ENCODE measurements at places on chromosomes 4 and X.

- no peak for DNase-seq
Observed at GRCh38 chrX:41353985-41354384, 20.0 kb downstream of the DDX3X start.

DNA sequence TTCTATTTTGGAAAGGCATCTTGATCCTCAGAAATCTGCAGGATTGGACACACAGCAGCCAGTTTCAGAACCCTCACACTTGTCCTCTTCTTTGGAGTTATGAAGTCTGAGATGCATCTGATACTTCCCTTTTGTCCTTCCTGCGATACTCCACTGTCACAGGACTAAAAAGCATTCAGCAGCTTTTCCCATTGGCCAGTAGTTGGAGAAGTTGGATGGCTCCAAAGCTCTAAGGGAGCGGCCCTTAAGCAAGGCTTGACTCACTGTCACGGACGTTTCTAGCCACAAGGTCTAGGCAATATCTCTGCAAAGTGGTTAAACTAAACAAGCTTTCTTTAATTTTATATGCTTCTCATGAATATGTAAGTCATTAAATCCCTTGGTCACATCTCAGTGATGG lies 417.0 kb downstream of the AFF2 start:
- no peak for DNase-seq

GRCh38 chr4:108484187-108484586 lies 136.2 kb upstream of the RPL34 start:
- no peak for DNase-seq

- DNase-seq, result no peak
Observed at GRCh38 chrX:10524578-10524977, 95.8 kb downstream of the MID1 start.

DNA sequence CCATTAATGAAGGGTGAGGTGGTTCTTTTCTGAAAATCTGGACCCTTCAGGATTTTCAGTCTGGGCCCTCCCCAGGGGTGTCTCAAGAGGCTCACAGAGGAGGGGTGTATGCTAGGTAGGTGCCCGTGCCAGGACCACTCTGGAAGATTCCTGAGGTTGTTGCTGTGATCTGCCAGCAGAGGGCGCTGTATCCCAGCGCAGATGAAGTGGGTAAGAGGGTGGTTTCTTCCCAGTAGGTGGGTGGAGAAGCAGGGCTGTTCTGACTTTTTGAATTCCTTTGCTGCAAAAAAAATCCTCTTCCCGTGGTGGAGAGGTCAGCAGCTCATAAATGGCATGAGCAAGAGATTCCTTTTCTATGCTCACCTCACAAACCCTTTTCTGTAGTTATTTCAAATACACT lies 51.1 kb downstream of the SCML1 start:
- DNase-seq, result peak; percentile 1

GRCh38 chr4:15161439-15161838 lies 159.2 kb downstream of the CPEB2 start:
- no peak for DNase-seq

GRCh38 chr4:152063621-152064240 lies 302.9 kb upstream of the GATB start:
- DNase-seq, result no peak

- no peak for DNase-seq
Observed at GRCh38 chrX:108028854-108029253, 16.0 kb upstream of the VSIG1 start.

GRCh38 chrX:46407036-46407752 lies 138.0 kb downstream of the ZNF674 start:
- no peak for DNase-seq

DNA sequence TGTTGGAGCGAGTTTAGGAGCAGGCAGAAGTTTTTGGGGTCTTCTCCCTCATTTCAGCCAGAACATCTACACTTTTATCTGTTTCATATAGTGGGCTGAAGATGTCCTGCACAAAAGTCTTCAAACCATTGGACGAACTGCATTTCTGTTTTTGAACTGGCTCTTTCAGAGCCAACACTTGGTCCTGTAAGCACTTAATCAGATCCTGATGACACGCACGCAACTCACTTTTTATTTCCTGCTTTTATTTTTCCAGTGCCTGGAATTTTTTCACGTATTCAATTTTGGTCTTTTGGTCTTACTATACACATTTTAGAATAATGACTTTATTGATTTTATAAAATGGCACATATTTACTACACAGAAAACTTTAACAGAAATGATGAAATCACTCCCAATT lies 40.2 kb upstream of the NKX3-2 start:
- DNase-seq, result no peak

- no peak for DNase-seq
Observed at GRCh38 chr4:126973201-126973600, 659.6 kb upstream of the INTU start.

DNA sequence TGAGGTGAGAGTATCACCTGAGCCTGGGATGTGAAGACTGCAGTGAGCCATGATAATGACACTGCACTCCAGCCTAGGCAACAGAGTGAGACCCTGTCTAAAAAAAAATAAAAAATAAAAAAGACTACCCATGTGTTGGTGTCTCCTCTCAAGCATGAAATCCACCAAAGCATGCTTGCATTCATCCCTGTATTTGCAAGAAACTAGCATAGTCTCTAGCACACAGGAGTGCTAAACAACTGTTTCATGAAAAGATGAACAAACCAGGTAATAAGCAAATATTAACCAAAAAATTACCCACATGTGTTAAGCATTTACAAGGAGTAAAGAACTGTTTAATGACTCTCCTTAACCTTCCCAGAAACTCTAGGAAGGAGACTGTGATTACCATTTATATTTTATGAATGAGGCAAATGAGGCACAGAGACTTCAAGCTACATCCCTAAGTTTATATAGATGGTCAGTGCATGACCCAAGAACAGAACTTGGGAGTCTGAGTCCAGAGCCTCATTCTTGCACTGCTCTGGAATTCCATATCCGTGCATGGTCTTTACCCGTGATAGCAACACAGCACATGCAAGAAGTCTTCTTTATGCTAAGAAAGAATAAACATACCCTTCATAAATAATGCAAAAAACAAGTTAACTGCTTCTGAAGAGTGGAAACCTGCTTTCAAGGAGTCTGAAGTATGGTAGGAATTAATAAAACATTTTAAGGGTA lies 186.1 kb upstream of the STS start:
- DNase-seq, result no peak

GRCh38 chr4:156764145-156764544 lies 207.5 kb downstream of the PDGFC start:
- DNase-seq, result no peak

DNA sequence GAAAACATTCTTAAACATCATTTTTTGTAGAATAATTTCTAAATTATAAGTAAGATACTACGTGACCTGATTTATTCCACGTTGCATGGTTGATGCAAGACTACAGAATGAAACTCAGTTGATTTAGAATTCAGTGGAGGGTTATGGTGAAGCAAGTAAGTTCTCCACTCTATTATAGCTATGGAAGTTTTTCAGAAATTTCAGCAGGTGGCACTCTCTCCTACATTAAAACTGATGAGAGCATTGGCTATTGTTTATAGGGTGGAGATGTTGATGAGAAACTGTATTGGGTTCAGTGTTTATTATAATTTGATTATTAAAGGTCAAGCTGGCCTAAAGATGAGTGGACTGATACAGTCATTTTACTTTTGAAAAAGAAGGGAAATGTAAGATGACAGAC lies 88.0 kb downstream of the FNIP2 start:
- peak; percentile 74 for DNase-seq

DNA sequence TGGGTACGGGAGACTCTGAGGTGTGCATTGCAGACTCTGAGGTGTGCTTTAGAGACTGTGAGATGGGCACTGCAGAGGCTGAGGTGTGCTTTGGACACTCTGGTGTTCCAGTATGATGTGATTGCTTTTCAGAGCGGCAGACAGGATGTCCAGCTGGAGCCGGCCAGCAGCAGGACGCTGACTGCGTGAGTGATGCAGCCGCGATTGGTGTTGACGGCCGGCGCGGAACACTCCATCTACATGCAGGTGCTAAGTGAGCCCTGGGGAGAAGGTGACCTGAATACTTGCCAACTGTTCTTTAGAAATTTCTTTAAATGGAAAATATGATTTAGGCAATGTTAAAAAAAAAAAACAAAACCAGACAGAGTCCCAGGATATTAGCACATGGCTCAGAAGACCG lies 103.1 kb upstream of the PPP2R3B start:
- no peak for DNase-seq

All from Kasumi-1 (cell line).